Esophagus squamous epithelium (tissue), 5 donors: ENCODE measurements at places on chromosomes 5 and 9.

DNA sequence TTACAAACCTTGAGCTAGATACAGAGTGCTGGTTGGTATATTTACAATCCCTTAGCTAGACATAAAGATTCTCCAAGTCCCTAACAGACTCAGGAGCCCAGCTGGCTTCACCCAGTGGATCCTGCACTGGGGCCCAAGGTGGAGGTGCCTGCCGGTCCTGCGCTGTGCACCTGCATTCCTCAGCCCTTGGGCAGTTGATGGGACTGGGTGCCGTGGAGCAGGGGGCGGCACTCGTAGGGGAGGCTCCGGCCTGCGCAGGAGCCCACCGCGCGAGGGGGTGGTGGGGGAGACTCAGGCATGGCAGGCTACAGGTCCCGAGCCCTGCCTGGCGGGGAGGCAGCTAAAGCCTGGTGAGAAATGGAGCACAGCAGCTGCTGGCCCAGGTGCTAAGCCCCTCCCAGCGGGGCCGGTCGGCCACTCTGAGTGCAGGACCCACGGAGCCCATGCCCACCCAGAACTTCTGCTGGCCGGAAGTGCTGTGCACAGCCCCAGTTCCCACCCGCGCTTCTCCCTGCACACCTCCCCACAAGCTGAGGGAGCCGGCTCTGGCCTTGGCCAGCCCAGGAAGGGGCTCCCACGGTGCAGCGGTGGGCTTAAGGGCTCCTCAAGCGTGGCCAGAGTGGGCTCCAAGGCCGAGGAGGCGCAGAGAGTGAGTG lies 1464.7 kb downstream of the EFNA5 start:
- no peaks in the 10 kb centered on the region for H3K36me3 ChIP-seq
- H3K27me3 ChIP-seq: no peaks in the 10 kb centered on the region
- no peak overlapping the region for H3K27ac ChIP-seq
- no peaks in the 10 kb centered on the region for H3K4me1 ChIP-seq
- DNase-seq: no peak

DNA sequence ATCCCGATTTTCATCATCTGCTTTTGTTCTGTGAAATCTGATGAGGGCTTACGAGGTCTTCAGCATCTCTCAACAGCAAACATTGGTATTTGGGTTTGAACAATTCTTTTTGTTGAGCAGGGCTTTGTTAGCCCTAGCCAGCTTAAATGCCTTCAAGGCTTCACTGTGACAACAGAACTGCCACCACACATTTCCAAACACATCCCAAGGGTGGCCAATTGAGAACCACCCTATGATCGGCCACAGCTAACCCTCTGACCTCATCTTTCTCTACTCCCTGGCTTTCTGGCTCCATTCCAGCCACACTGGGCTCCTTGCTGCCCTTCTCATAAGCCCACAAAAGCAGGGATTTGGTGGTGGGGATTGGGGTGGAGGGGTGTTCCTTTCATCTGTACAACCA lies 17.6 kb downstream of the MTX3 start:
- H3K27ac ChIP-seq: no peak overlapping the region
- H3K4me3 ChIP-seq: no peak overlapping the region
- peaks cover 34% of the 10 kb centered on the region for H3K36me3 ChIP-seq
- H3K27me3 ChIP-seq: no peaks in the 10 kb centered on the region

GRCh38 chr9:33908114-33908513 lies 91.2 kb downstream of the UBE2R2 start:
- no peak for DNase-seq
- H3K36me3 ChIP-seq: no peaks in the 10 kb centered on the region
- no peak overlapping the region for H3K4me3 ChIP-seq
- no peaks in the 10 kb centered on the region for H3K27me3 ChIP-seq
- H3K27ac ChIP-seq: no peak overlapping the region

- H3K4me1 ChIP-seq: peaks cover 4% of the 10 kb centered on the region
- H3K4me3 ChIP-seq: no peak overlapping the region
- no peak overlapping the region for H3K27ac ChIP-seq
- no peak for DNase-seq
- H3K36me3 ChIP-seq: no peaks in the 10 kb centered on the region
Observed at GRCh38 chr9:127172066-127172707, 49.8 kb upstream of the ANGPTL2 start.

GRCh38 chr5:56056875-56057274 lies 62.1 kb upstream of the IL6ST start:
- no peak for DNase-seq
- H3K4me1 ChIP-seq: peaks cover 12% of the 10 kb centered on the region
- no peaks in the 10 kb centered on the region for H3K27me3 ChIP-seq
- no peaks in the 10 kb centered on the region for H3K36me3 ChIP-seq
- H3K27ac ChIP-seq: no peak overlapping the region
